ENCODE measurements at places on chromosomes 2 and 18.

GRCh38 chr18:36176711-36177110, 10.6 kb upstream of the MOCOS start:
- peak; percentile 50 for DNase-seq

- no peak for DNase-seq
Measured at GRCh38 chr18:48296581-48296980, 112.6 kb downstream of the ZBTB7C start.

- peak; percentile 93 for DNase-seq
Measured at GRCh38 chr2:186544255-186544675, 45.6 kb upstream of the ITGAV start.

GRCh38 chr2:667332-667999, 9.7 kb downstream of the TMEM18 start:
- peak; percentile 75 for DNase-seq

GRCh38 chr2:186032102-186032738, 293.6 kb downstream of the FSIP2 start:
- no peak for DNase-seq

- no peak for DNase-seq
Measured at GRCh38 chr2:137764646-137765045, 199.6 kb upstream of the HNMT start.

DNA sequence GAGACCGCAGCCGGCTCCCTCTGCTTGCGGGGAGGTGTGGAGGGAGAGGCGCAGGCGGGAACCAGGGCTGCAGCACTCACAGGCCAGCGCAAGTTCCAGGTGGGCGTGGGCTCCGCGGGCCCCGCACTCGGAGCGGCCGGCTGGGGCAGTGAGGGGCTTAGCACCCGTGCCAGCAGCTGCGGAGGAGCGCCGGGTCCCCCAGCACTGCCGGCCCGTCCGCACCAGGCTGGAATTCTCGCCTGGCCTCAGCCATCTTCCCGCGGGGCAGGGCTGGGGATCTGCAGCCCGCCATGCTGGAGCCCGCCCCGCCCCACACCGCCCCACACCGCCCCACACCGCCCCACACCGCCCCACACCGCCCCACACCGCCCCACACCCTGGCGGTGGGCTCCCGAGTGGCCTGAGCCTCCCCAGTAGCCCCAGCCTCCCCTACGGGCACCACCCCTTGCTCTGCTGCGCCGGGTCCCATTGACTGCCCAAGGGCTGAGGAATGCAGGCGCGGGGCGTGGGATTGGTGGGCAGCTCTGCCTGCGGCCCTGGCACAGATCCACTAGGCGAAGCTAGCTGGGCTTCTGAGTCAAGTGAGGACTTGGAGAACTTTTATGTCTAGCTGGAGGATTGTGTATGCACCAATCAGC, 123.9 kb upstream of the MGAT5 start:
- DNase-seq: no peak

GRCh38 chr18:3804336-3804735, 354.4 kb downstream of the TGIF1 start:
- DNase-seq: no peak

DNA sequence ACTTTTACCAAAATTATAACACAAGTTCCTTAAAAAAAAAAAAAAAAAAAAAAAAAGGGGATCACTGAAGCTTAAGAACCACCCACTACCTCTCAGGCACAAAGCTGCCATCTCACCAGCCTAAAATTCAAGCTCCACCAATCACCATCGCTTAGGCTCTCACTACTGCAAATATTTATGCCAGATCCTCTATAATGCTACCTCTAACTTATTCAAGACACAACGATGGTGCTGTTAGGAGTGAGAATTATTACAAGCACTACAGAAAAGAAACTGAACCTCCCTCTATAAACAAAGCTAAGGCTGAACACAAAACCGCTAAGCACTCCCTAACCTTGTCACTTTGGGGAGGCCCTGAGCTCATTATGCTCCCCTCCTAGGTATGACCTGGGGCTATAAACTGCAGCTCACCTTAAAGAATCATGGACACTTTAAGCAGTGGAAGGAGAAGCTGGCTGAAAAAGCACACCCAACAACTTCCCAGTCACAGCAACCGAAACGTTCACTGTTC, 3.6 kb downstream of the FZD5 start:
- no peak for DNase-seq

DNA sequence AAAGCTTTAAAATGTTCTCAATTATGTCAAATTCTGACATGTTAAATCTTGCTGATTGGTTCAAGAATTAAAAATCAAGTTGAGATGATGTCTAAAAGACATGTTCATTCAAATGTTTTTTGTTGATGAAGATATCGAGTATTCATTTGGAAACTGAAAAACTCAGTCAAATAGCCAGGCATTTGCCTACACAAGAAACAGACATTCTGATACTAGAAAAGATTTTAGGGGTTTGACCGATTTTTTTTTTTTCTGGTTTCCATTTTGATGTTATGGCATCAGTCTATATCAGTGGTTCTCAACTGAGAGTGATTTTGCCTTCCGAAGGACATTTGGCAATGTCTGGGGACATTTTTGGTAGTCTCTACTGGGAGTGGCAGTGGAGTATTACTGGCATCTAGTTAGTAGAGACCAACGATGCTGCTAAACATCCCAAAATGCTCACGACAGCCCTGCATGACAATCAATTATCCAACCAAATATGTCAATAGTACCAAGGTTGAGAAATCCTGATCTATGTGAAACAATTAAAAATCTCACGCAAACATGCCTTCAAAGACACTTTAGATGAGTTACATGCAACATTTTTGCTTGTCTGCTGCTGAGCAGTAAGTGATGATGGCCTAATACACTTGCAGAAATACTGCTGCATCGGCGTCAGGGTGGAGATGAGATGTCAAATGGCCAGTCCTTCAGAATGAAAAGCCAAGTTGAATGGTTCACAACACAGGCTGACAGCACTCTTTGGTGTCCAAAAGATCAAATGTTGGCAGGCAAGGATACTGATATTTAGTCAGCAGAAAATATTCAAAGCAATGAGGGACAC, 12.5 kb downstream of the RASGRP3 start:
- DNase-seq: no peak

DNA sequence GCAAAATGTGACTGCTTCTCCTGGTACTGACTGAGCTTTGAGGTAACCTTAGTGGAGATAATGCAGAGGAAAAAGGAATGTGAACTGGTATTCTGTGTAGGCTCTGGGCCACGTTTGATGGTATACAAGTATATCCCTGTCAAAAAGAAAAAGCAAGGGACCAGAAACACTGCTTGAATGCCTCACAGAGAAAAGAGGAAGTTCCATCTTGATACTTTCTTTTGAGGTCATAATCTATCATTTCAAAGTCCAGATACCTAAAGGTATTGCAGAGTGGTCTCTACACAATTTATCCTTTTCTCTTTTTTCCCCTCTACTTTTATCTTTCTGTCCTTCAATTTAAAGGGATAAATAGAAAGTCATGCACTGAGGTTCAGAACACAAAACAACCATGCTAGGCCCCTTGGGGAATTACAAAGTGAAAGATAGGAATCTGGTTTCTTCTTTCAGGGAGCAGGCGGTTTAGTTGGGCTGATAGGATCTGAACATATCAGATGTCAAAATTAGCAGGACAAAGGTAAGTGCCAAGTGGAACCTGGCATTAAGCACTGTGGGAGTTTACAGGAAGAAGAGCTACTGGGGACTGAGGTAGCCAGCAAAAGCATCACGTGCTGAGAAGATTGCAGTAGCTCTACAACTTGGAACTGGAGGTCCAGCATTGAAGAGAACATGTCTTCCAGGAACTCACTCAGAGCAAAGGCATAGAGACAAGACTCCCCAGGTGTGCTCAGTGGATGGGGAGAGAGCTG, 121.2 kb downstream of the LYPD6 start:
- DNase-seq: no peak

DNA sequence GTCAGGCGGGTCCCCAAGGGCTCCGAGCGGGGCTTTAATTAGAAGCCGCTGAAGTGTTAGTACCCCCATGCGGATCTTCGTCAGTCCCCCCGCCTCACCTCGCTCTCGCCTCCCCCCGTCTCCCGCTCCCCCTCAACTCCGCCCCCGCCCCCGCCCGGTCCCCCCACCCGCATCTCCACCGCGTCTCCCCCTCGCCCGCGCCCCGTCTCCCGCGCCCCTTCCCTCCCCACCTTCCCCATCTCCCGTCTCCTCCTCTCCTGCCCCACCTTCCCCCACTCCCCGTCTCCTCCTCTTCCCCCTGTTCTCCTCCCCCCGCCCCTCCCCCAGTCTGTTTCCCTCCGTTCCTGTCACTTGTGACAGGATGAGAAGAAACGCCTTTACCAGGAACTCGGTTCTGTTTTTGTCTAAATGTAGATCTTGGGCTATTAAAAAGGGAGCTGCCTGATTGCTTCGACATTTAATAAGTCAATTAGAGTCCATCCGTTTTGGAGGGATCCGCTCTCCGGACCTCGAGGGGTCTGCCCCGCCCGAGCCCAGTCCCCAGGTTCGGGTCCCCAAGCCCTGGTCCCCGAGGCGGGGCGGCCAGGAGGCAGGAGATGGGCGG, 969 bp upstream of the ALKAL2 start:
- no peak for DNase-seq

GRCh38 chr2:44801841-44802776, 139.4 kb upstream of the SIX3 start:
- no peak for DNase-seq

DNA sequence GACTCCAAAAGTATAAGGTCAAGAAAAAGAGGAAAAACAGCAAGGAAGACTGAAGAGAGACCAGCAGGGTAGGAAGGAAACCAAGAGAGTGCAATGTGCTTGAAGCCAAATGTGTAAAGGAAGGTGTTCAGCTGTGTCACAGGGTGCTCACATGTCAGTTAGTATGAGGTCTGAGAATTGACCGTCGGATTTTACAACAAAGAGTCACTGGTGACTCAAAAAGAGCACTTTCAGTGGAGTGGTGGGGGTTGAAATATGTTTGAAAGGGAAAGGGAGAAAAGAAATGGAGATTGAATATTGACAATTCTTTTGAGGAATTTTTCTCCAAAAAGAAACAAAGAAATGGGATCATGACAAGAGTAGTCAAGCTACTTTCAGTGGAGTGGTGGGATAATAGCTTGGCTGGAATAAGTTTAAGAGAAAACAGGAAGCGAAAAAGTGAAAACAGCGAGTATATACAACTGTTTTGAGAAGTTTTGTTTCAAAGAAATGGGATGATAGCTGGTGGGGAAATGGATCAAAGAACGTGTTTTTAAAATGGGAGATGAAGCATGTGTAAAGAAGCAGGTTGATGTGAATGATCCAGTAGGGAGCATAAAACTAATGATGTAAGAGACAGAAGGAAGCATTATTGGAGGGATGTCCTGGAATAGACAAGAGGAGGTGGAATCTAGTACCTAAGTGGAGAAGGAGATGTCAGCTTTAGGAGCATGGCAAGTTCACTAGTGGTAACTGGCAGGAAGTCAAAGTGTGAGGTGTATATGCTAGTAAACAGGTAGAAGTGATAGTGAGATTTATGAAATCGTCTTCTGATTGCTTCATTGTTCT, 3.6 kb upstream of the TSPYL6 start:
- DNase-seq: peak; percentile 16

GRCh38 chr2:227932001-227932400, 60.6 kb downstream of the DAW1 start:
- no peak for DNase-seq

DNA sequence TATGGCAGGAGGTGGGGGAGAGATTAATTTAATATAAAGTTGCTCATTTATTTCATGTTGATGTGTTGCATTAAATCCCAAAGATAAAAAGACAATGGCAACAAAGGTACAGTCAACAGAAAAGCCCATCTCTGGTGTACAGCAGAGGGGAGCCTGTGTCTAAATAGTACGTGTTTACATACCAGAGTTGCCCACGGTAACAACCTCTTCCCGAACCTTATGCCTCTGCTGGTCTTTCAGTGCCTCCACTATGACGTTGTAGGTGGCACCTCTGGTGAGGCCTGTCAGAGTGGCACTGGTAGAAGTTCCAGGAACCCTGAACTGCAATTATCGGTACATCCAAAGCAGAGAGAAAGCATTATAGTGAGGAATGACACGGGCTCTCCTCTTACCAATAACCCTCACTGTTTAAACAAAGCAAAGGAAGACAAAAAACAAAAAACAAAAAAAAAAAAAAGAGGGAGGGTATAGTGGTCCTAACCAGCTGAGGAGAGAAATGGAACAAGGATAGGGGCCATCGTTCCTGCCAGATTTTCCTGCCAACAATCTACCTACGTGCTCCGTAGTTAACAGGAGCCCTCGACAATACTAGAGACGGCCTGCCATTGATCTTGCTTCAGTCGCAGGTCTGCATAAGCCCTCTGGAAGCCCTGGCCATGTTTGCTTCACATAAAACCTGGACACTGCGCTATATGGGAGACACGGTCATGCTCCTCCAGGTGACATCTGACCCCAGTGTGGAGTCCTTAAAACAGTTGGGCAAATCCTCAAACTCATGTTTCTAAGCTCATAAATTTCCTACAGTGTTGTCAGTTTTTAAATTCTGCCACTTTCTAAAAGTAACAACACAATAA, 58.5 kb downstream of the ATIC start:
- DNase-seq: peak; percentile 37

DNA sequence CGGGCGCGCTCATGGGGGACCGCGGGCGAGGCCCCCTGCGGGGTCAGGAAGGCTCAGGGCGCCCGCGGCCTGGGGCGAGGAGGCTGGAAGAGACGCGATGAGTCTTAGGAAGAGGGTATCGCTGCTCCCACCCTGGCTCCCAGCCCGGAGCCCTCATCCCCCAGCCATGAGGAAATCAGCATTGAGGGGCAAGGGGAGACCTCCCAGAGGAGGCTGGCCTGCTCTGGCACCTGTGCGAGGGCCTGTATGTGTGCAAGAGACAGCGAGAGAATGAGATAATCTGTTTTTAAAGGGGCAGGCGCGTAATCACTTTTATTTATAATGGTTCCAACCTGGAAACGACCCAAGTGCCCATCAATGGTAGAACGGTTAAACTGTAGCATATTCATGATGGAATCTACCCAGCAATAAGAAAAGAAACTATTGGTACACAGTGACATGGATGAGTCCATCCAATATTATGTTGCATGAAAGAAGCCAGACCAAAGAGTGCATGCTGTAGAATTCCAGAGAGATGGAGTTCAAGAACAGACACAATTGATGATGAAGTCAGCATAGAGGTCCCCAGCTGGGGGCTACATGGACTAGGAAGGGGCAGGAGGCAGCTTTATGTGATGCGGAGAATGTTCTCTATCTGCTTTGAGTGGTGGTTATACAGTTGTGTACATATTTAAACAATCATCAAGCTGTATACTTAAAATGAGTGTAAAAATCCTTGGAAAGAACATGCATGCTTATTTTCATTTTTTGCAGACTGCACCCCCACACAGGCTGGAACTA, 14.4 kb downstream of the FBXO41 start:
- no peak for DNase-seq

- DNase-seq: peak; percentile 99
Measured at GRCh38 chr2:146239392-146240135, 1605.3 kb upstream of the ACVR2A start.
